CD4-positive, alpha-beta T cell (primary cell): ENCODE measurements at places on chromosomes 5 and 9. TPM values are rescaled to one million over a fixed set of nuclear protein-coding genes. Genes with fewer than 3 reads are reported as not detected.

- H3K4me3 ChIP-seq, result no peak overlapping the region
- no peaks in the 10 kb centered on the region for H3K36me3 ChIP-seq
- no peak for DNase-seq
- peaks cover 6% of the 10 kb centered on the region for H3K4me1 ChIP-seq
- H3K27ac ChIP-seq, result no peak overlapping the region
Observed at GRCh38 chr5:68343421-68343826, 127.9 kb downstream of the PIK3R1 start.

- no peak overlapping the region for H3K4me3 ChIP-seq
- DNase-seq, result no peak
- H3K27me3 ChIP-seq, result peaks cover 2% of the 10 kb centered on the region
- no peaks in the 10 kb centered on the region for H3K4me1 ChIP-seq
Observed at GRCh38 chr9:96109680-96110351, 192.2 kb downstream of the HSD17B3 start.

The SPATA31A3 gene
- total RNA-seq, result not detected

The SH3RF2 gene
- total RNA-seq, result 0.11 TPM

GRCh38 chr9:125422853-125423252, 161.2 kb downstream of the GAPVD1 start:
- H3K4me1 ChIP-seq, result no peaks in the 10 kb centered on the region
- H3K27me3 ChIP-seq, result no peaks in the 10 kb centered on the region
- no peak for DNase-seq
